NCI-H1092 treated with DMSO at 0.1 percent for 48 hours (cell line): ENCODE measurements at places on chromosomes 5 and 9.

GRCh38 chr5:2797160-2797559 is 45.7 kb upstream of the IRX2 start:
- peak; percentile 32 for DNase-seq

DNA sequence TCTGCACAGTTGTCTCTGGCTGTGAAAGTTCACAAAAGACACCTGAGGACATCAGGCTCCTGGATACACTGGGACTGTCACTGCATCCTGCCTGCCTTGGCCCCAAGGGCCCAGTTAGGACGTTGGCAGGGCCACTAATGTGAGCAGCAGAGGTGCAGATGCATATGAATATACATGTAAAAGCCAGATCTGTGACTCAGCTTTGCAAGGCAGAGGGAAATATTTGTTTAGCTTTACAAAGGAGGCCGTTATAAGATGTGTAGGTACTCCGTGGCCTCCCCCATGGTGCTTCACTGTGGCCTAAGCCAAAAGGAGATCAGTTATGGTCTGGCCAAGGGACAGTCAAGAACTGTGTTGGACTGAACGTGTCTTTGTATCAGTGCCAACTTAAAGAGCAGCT is 4.1 kb upstream of the C1QTNF3 start:
- no peak for DNase-seq

DNA sequence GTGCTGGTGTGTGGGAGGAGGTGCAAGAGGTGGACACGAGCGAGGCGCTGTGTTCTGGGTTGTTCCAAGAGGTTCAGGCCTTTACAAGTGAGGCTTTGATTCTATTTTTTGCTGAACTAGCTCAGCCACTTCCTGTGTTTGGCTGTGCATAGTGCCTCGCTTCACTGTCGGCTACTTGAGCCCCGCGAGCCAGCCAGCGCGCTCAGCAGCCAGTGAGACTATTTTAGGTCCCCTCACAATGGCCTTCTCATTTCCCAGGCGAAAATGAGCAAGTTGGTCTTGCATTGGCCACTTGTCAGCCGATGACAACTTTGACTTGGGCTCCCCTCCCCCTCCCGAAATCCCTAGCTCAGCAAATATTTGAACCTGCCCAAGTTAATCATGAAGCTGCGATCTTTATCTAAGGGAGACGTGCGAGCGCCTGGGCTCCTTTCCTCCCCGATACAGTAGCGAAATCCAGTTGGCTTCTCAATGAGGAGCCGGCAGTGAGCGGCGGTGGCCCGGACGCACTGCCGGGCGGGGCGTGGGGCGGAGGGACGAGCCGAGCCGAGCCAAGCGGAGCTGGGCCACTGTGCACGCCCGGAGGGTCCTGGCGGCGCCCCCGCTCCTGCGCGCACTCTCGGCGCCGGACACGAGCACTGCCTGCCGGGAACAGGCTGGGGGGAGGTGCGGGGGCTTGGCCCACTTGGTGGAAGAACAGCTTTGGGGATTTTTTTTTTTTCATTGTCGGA is 72.6 kb downstream of the PIK3R1 start:
- DNase-seq = no peak

DNA sequence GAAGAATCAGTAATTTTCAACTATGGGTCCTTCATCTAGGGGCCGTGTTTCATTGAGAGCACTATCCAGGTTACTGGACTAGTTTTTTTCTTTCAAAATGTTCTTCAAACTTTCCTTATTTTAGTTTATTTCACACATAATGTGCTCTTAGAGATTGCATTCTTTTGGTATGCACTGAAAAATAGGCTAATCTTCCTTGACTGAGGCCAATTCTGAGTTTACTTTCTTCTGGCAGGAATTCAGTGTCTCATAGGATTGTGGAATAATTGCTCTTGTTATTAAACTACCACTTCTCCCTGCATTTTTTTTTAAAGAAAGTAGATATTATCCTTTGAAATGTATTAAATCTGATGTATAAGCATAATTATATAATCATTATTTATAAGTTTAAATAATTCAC is 624.5 kb downstream of the RAB3C start:
- no peak for DNase-seq

DNA sequence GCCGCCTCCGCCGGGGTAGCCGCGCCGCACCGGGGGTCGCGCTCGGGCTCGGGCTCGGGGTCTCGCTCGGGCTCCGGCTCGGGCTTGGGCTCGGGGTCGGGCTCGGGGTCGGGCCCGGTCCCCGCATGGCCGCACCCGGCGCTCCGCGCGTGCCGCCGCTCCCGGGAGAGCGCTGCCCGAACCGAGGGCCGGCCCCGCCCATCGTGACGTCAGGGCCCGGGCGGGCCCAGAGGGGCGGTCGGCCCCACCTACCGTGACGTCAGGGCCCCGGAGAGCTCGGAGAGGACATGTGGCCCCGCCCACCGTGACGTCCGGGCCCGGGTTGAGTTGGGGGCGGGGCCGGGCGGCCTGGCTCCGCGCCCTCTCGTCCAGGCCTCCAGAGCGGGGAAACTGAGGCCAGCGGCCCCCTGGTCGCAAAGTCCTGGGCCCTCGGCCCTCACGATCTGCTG is at the start of gene NSMF:
NSMF (minus strand) TSS at position 183 of the 449 bp plus-strand sequence. CDS start 232 bp downstream, outside the sequence.
- DNase-seq = peak; percentile 92
